Aorta (tissue), 5 donors: ENCODE measurements at places on chromosomes 13 and 19. TPM values are rescaled to one million over a fixed set of nuclear protein-coding genes. Genes with fewer than 3 reads are reported as not detected.
A peak's percentile ranks its signal among the peaks of the same experiment; 100 is the strongest.

Gene MAST3
- 21.5 TPM for total RNA-seq

Gene ADGRE2
- 8.1 TPM for total RNA-seq

Gene KIR2DL4
- total RNA-seq = not detected

Gene SMAD9
- total RNA-seq = 50.8 TPM

Gene MED16
- 31.5 TPM for total RNA-seq

DNA sequence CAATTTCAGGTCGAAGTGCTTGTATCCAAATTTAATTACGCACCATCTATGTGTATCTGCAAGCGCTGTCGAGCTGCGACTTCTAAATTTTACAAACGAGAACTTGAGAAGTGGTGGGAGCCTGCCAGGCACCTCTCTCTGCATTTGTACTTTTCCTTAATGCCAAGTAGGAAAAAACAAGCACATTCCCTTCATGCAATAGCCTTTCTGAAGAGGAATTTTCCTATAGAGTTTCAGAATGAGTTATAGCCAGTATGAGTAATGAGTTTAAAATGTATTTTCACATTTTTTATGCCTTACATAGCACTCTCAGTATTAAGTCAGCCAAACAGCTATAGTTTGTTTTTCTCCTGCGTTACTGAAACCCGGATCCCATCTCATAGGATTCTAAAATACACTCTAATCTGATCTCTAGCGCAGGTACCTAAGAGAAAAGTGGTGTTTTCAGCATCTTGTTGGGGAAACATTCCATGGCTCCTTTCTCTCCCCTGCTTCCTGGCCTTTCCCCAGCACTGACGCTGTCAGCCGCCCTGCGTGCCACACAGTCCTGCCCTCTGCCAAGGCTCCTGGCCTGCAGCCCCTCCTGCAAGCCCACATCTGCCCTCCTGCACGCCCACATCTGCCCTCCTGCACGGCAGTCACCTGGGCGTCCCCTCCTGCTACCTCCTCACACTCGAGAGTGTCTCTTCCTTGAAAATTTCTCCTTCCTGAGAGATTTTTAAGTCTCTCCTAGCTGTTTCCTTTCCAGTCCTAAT, 526.9 kb downstream of the MYO16 start:
- DNase-seq = peak; percentile 63

GRCh38 chr13:29718694-29719093, 123.2 kb upstream of the SLC7A1 start:
- no peak for DNase-seq

GRCh38 chr19:45781214-45782161, 802 bp downstream of the DMPK start:
- DNase-seq = peak; percentile 82

DNA sequence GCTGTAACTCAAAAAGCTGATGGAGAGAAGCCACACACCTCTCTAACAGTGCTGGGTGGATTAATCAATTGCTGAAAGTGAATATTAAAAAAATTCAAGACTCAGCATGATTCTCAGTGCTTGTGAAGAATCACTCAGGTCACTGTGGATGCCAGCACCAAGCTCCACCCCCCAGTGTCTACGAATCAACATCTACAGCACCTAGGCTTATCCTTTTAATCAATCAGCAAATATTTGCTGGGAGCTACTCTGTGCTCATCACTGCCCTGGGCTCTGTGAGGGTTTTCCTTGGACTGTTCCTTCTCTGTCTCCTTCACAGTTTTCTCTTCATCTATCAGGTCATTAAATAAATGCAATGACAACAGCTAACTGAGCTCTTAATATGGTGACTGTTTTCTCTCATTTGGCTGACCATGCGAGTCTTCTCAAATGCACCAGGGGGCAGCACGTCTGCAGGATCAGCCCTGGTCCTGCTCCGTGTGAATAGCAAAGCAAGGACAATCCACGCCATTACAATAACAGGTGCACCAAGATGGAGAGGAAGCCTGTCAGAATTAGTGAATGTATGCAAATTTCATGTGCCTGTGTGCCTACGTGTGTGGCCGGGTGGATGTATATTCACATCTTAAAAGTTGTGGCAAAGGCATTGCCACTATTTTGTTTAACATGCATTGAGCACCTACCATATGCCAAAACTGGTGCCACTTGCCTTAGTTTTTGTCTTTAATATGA, 14.6 kb upstream of the C13orf42 start:
- peak; percentile 60 for DNase-seq

- DNase-seq = no peak
These were observed 152.4 kb downstream of the LMO7 start for GRCh38 chr13:75788481-75788981.

DNA sequence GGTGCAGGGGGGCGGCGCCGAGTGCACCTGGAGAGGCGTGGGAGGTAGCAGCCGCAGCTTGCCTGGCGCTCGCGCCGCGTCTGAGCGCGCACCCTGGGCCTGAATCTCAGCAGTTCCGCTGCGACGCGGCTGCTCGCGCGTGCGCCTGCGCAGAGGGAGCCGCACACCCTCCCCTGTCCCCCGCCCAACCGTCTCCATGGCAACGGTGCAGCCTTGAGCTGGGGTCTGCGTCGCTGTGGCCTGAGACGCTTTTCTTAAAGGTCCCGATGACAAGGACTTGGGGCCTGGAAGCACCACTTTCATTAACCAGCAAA, at the start of gene PNMA8B:
Gene PNMA8B, minus strand, starts transcription at position 82 of the 314 bp plus-strand sequence. CDS start 402 bp downstream, outside the sequence.
- peak; percentile 77 for DNase-seq

- no peak for DNase-seq
These were observed 3.8 kb downstream of the ZNF490 start for GRCh38 chr19:12606796-12607195.

GRCh38 chr19:4361152-4362046, 18.0 kb downstream of the MPND start:
- DNase-seq = no peak

GRCh38 chr13:88085036-88085435, 413.9 kb downstream of the SLITRK5 start:
- DNase-seq = no peak

DNA sequence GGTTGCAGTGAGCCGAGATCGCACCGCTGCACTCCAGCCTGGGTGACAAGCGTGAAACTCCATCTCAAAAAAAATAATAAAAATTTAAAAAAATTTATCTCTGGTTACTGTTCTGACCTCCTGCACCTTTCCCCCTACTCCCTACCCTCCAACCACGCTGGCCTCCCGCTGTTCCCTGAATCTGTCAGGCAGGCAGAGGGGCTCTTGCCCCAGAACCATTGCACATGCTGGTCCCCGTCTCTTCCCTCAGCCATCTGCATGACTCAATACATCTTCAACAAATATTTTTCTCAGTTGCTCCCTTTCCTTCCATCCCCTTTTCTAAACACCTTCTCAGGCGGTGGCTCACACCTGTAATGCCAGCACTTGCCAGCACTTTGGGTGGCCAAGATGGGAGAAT, 1.1 kb upstream of the FAM187B start:
- no peak for DNase-seq

- no peak for DNase-seq
These were observed 890.9 kb downstream of the PCDH9 start for GRCh38 chr13:66339214-66339613.

DNA sequence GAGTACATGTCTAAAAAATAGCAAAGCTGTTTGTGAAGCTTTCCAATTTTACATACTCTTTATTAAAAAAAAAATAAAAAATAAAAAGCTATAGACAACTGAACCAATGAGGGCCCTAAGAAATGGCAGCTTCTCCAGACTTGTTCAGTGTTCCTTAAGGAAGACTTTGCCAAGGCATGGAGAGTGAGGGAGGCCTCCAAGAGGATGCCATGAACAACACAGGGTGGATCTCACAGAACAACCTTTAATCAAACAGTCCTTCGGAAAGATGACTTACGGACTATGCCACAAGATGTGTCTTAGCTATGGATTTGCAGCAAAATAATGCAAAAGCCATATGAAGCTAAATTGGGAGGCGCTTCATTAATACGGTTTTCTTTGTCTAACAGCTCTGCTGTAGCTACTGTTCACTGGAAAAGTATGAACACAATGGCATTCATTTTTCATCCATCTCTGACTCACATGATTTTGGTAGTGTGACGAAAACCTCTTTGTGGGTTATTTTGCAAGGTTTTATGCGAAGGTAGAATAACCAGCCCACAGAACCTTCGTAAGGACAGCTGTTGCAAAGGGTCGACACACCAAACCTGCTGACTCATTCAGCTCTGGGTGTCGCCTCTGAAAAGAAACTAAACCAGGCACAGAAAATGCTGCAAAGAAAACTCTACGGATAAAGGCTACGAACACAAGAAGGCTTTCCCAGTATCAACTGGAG, 27.7 kb downstream of the EFNB2 start:
- no peak for DNase-seq
